Fibroblast of villous mesenchyme (primary cell): ENCODE measurements at places on chromosomes 7 and 10. TPM values are rescaled to one million over a fixed set of nuclear protein-coding genes. Genes with fewer than 3 reads are reported as not detected.
A peak's percentile ranks its signal among the peaks of the same experiment; 100 is the strongest.

DNA sequence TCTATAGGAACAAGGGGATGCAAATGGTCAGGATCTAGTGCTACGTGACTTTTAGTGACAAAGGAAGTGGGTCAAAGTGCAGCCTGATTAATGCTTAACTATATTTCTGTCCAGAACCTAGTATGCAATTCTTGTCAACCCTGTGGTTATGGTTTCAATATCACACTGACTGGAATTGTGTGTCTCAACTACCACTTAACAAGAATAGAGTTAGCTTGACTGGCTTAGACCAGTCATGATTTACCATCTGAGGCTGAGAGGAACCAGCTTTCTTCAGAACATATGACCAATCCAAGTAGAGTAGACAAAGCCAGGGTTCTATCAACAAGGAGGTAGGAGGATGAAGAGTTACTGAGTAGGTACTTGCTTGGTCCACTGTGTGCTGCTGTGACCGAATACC is 54.4 kb downstream of the MYPN start:
- DNase-seq: no peak

- no peak for DNase-seq
Measured at GRCh38 chr7:3069771-3070449, 26.2 kb upstream of the CARD11 start.

GRCh38 chr10:48518986-48519385 is 85.9 kb downstream of the ARHGAP22 start:
- DNase-seq: no peak

DNA sequence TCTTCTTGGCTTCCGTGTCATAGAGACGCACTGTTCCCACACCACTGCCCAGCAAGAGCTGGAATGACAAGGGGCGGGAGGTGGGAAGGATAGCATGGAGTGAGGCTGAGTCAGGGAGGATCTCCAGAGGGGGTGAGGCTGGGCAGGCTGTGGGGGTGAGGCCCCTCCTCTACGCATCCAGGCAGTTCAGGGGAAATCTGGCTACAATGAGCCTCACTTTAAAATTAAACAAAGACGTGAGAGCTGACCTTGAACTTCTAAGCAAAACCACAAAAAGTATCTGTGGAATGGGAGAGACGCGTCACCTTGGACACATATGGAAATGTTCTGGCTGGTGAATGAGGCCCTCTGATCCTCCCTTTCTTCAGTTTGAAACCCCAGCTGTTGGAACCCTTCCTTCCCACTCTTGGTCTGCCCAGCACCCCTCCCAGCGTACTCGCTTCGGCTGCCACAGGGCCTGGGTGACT is 17.7 kb downstream of the WDR91 start:
- peak; percentile 85 for DNase-seq

DNA sequence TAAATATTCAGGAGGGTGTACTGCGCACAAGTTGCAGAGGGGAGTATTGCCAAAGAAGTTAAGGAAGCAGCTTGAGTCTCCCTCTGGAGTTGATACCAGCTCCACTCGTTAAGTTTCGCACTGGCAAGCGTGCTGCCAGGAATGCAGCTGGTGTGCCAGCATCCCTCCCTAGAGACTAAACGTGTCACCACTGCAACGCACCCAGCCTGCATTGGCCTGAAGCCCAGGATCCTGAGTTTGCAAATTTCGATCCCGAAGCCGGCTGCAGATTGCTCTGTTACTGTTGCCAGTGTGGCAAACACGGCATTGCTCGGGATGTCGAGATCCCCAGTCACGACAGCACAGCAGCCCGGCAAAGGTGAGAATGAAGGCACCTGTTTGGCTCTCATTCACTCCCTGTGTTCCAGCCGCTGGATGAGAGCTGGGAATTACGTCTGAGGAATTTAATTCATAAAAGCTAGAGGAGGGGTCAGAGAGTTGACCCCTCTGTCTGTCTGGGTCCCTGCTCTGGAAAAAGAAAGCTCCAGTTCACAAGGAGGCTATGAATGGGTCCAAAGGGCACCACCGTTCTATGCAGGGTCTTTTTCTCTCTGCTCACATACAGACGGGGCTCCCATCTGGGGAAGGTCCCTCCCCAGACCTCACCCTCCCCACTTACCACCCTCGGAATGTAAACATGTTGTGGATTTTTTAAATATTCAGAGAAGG is 61.0 kb downstream of the NRP1 start:
- peak; percentile 93 for DNase-seq

DNA sequence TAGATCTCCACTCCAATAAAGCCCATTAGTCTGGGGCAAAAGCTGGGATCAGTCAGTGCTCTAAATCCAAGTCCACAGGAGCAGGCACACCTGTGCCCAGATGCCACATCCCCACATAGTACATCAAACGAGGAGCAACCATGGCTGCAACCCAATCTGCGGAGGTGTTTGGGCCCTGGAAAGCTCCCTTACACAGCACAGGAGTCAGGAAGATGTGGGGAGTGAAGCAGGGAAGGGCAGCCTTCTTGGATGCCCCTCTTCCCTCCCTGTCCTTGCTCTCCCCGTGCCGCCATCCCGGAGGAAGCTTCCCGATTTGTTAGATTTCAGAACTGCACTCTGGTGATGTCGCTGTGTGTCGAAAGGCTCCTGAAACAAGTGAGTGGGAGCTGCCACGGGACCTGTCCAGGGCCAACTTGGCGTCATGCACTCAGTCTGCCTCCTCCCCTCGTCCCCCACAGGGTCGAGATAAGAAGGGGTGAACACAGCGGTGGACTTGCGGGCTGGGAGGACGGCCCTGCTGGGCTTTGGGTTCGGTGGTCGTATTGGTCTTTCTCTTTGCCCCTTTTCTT is 230.6 kb upstream of the GRB10 start:
- DNase-seq: no peak

DNA sequence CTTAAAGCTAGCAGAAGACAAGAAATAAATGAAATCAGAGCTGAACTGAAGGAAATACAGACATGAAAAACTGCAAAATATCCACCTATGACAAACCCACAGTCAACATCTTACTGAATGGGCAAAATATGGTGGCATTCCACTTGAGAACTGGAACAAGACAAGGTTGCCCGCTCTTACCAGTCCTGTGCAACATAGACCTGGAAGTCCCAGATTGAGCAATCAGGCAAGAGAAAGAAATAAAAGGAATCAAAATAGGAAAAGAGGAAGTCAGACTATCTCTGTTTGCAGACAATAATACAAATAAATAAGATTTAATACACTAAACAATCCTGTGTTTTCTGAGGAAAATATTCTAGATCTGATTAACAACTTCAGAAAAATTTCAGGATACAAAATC is 570.5 kb upstream of the SEMA3D start:
- DNase-seq: no peak

Gene BAIAP2L1
- 6.4 and 9.1 TPM in 2 replicates for total RNA-seq

DNA sequence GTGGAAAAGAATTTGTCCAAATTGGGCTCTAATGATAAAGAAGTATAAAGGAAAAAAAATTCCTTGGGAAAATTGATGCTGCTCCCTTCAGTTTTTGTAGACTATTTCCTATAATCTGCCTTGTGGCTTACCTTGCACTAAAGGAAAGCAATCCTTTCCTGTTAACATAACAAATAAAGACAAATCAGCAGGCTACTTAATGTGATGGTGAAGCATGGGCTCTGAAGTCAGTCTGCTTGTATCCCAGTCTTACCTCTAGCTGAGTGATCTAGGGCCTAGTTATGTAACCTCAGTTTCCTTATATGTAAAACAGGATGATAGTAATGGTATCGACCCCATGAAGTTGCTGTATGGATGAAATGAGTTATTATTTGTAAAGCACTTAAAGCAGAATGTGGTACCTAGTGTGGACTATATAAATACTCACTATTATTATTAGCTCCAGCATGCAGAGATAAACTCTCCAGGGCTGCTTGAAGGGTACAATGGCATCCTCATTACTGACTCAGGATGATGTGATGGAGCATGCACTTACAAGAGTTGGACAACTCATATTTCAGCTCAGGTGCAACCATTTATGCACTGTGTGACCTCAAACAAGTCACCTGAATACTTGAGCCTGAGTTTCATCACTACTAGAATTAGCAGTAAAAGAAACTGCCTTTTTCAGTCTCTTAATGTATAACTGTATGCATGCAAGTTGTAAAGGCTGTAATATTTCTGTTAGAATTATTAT is 156.1 kb downstream of the DKK1 start:
- no peak for DNase-seq

GRCh38 chr7:133265821-133266220 is 12.9 kb downstream of the EXOC4 start:
- peak; percentile 6 for DNase-seq

Gene GPNMB
- 60.9 and 93.7 TPM in 2 replicates for total RNA-seq

- no peak for DNase-seq
Measured at GRCh38 chr7:43960933-43961332, 34.7 kb downstream of the UBE2D4 start.

DNA sequence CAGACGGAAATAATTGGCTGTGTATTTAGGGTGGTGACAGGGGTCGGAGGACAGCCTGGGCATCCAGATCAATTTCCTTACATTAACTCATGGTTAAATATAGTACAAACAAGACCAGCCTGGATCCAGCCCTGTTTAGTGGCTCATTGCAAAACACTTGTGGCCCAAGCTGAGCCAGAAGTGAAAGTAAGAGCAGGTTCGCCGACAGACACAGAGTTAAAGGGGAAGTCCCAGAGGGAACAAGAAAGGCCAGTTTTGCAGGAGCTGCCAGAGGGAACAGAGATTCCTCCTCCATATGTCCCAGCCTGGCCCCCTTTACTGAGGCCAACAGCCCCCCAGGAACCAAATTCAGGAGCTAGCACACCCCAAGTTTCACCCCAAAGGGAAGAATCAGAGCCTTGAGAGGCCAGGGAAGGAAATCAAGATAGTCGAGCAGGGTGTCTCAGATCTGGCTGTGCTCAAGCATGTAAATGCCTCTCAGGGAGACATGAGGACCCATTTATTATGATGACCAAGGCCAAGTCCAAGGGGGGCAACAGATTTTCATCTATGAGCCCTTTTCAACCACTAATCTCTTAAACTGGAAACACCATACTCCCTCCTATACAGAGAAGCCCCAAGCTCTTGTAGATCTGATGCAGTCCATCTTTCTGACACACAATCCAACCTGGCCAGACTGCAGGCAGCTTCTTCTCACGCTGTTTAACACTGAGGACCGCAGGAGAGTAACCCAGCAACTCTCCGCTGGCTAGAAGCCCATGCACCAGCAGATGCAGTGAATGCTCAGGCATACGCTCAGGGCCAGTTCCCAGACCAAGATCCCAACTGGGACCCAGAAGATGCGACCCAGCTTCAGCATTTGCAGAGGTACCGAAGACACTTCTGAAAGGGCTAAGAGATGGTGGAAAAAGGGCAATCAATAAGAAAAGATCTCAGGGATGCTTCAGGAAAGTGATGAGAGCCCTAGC is 15.9 kb upstream of the ADCK2 start:
- peak; percentile 86 for DNase-seq

Gene ZFAND2A
- total RNA-seq: 11.7 and 17.4 TPM in 2 replicates

DNA sequence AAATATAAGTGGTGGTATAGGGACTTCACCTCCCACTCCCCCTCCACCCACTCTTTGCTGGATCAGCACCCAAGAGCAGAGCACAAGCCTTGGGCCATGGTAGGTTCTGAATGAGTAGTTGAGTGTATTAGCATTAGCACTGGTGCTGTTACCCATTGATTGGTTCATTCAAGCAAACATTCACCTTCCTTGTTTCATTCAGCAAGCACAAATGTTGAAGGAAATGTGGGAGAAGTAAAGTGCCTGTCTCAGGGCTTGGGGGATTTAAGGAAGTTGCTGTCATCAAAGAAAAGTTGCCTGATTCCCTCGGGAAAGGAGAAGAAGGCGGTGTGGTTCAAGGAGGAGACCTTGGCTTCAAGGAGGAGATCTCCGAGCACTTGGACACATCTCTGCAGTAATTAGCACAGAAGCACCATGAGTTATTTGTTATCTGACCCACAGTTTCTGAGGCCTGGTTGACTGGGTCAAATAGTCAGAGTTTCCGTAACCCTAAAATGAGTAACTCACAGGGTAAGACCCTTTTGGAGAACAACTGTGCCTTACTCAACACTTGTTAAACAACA is 17.3 kb downstream of the IL2RA start:
- DNase-seq: no peak

DNA sequence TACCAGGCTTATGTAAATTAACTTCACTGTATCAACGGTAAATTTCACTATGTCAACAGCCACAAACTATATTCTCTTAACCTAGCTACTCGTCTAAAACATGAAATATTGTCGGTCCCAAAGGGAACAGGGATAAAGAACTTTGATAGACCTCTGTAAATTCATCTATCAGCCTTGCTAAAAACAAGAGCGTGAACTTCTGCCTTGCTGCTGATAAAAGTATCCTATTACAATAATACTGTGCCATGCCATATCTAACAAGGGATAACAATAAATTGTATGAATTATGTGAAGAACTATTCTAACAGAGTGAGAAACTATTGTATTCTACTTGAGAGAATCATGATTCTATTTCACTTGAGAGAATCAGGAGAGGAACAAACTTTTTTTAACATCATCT is 117.2 kb downstream of the CNOT4 start:
- DNase-seq: no peak

Gene PRPS1L1
- not detected in 2 replicates for total RNA-seq

GRCh38 chr10:26485150-26485941 is 47.2 kb downstream of the APBB1IP start:
- peak; percentile 93 for DNase-seq

- peak; percentile 96 for DNase-seq
Measured at GRCh38 chr10:68074775-68075549, at the start of gene HERC4. Gene HERC4 (minus strand): TSS chr10:68075283. CDS start chr10:68073108, 2,175 bp downstream.

DNA sequence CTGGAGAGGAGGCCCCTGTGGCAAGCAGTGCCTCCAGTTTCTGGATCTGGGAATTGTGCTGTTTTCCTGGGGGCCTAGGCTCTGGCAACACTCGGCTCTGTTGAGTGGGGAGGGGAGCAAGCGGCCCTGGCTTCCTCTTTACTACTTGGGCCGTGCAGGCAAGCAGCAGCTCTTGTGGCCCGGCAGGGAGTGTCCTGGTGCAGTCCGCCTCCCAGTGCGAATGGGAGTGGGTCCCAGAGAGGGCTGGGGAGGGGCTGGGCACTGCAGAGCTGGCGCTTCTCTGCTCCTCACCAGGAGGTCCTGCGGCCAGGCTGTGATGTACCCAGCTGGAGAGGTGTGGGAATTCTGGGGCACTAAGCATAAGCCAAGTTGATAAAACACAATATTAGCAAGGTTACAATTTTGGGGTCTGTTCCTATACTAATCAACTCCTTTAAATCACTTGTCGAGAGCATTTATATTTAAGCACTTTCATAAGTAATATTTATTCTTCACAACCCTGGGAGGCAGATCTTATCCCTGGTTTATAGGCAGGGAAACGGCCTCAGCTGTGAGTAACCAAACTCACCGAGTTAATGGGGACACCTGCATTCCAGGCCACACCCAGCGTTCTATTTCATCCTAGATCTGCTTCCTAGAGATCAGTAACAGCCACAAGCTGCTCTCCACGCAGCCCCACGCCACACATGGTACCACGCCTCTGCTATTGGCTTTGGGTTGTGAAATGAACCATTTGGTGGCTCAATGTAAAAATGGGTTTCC is 183.4 kb upstream of the PLXNA4 start:
- DNase-seq: no peak

- no peak for DNase-seq
Measured at GRCh38 chr10:104340111-104340526, 1.9 kb upstream of the ITPRIP start.

GRCh38 chr10:17652585-17652984 is 8.6 kb downstream of the STAM start:
- no peak for DNase-seq
